ENCODE measurements at places on chromosomes 12 and 14.

DNA sequence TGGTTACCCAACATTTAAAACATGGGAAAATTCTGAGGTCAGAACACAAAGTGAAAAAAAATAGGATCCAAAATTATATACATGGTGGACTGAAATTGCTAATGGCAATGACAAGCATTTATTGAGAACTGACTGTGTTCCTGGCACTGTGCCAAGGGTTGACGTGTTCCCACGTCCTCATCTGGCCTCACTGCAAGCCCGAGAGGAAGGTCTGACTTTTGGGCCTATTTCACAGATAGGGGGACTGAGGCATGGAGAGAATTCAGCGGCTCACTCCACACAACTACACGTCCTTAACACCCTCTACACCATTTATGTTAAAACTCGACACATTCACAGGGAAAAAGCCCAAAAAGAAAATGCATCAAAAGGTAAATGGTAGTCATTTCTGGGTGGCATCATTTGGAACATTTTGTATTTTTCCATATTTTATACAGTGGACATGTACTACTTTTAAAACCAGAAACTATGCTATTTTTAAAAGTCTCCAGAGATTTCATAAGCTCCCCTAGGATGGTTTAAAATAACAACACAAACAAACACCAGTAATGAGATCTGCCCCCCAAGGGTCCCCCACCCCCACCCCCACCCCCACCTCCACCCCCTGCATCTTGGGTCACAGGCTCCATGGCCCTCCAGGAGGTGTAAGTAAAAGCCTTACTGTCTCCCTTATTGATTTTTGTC, 27.7 kb downstream of the CLMN start:
- DNase-seq, result no peak

DNA sequence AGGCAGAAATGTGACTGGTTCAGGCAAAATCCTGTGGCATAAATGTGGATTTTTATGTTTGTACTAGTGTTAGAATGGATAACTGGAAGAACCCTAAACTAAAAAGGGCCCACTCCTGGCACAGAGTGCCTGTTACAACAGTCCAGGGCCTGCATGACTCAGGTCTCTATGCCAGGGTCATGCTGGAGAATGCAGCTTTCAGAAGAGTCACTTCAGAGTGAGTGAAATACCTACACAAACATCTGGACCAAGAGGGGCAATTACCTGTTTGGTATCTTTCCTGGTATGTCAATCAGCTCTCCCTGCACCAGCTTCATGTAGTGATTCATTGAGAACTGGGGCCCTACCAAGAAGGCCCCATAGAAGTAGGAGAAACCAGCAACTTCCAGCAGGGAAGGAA, 10.0 kb downstream of the EMG1 start:
- no peak for DNase-seq

GRCh38 chr12:12017135-12017581, 53.6 kb upstream of the BCL2L14 start:
- no peak for DNase-seq

DNA sequence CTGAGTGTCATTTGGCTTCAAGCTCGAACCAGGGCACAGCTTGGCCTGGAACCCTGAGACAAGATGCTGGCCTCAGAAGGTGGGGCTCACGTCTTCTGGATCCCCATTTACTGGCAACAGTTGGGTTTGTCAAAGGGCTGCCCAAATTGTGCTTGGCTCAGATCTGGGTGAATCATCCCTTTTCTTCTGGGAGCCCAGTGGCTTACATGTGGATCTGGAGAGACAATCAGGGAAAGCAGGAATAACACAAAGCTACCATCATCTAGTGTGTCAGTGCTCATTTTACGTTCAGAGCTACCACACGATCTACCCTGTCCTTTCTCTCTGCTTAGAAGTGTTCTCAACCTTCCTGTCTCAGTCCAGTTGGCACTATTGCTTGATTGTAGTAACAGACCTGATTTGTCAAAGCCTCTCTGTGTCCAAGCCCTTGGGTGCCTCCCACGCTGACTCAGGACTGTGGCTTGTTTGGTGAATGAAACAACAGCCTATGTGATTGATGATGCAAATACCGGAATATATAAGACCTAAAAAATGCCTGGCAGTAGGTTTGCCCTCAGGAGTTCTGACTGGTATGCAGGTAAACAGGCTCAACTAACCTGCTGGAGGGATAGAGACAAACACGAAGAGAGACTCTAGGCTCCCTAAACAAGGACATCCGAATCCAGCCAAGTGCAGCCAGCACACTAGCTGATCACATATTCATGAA, 974.3 kb downstream of the VRK1 start:
- DNase-seq, result no peak

GRCh38 chr14:29580763-29581162, 346.9 kb downstream of the PRKD1 start:
- DNase-seq, result no peak

DNA sequence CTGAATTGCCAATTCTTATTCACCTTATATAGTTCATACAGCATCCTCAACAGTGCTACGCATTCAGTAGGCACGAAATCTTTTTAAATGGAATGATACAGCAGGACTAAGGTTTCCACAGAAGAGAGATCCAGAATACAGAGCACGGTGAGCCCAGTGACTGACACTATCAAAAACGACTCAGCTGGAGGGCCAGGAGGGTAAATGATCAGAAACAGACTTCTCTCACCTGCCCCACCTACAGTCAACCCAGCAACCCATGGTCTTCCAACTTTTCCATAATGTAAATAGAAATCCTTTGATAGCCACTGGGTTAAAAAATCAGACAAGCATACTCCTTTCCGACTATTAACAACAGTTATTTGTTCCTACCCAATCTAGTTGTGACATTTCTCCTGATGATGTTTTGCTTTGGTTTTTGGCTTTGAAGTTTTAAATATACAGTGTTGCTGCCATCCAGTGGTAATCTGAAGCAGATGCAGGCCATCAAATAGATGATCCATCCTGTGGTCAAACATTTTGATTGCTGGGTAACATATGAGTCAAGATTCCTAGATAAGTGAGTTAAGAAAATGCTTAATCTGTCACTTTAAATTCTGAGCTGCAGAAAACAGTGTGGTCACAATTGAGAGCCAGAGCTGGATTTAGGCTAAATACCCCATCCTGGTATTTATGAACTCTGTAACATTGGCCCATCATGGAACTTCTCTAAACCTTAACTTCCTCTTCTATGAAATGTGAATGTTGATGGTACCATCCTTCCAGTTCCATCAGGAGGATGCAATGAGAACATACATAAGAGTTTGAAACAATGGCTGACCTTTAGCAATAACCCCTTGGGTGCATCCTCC, 42.0 kb downstream of the GPHB5 start:
- no peak for DNase-seq

DNA sequence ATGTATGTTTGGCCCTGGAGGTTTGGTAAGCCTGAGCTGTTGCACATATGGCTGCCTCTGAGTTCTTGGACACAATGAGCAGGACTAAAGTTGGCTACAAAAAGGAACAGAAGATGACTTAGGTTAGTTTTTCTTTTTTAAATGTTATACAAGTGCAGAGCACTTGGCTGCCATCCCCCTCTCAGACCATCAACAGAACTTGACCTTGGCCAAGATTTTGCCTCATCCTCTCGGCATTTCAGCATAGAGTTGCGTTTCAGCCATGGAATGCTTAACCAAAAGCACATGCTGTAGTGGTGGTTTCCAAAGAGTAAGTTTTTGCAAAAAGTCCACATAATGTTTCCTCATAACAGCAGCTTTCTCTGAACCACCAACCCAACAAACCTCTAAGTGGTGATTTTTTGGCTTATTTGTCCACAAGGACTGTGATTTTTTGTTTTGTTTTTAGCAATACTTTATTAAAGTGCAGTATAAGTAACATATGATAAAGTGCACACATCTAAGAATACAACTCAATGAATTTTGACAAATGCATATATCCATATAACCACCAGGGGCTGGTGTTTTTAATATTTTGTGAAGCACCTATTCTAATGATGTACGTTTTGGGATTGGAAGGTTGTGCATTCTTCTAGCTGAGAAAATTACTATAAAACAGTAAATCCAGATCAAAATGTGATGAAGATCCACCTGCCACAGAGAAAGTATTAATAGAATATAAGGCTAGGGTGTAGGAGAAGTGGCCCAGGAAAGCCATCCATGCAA, 12.1 kb upstream of the GALNT16 start:
- no peak for DNase-seq

DNA sequence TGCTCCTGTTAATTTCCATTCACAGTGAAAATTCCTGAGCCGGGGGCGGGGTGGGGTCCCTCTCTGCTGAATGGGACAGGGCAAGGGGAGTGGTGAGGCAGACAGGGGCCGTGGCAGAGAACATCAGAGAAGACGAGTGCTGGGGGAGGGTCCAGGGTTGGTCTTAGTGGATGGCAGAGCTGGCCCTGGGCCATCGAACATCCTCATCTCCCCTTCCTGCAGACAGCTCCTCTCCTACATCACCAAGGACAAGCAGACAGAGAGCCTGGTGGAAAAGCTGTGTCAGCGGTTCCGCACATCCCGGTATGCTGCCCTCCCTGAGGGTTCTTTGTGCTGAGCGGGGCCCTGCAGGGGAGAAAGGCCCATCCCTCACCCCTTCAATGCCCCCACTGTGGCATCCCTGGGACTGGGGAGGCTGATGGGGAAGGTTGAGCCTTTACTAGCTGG, 5.0 kb upstream of the GAPDH start:
- DNase-seq, result no peak

DNA sequence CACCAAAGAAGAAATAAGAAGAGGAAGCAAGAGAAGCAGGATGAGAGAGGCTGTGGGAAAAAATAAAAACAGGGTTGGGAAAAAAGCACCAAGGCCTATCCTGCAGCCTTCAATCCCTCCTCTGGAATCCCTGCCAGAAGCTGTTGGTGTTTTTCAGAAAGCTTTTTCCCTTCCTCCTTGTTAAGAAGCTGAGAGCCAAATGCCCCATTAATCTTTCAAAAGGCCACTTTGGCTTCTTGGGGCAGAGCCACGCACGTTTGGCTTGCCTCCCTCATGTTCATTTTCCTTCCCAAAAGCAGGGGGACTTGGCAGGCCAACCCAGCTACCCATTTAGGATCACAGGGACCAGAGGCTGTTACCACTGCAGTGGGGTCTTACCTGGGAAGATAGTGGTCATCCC, 365.3 kb downstream of the NUAK1 start:
- no peak for DNase-seq

- DNase-seq, result no peak
Observed at GRCh38 chr12:87155621-87156020, 873.6 kb downstream of the C12orf50 start.

GRCh38 chr12:52310622-52311284, 10.4 kb downstream of the KRT83 start:
- DNase-seq, result no peak

DNA sequence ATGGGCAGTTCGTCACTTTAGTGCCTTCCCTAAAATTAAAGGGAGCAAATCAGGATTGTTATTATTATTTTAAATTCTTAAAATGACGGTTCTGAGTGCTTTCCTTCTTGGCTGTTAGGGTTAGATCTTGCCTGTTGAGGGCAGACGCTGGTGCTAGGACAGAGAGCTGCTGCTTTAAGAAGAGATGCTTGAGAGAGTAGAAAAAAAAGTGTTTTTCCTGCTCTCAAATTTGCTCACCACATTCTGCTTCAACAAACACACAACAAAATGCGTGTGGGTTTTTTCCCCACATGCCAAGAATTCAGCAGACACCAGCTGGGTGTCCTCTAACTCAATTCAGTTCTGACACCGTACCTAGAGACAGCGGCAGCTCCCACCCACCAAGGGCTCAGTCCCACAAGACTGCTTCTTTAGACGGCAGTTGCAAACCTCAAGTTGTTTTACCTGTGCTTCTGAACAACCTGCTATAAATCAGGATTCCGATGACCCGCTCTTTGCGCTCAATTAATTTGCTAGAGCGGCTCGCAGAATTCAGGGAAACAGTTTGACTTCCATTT, 75.8 kb upstream of the RIN3 start:
- no peak for DNase-seq

GRCh38 chr14:22668417-22668816, 24.3 kb upstream of the OR6J1 start:
- no peak for DNase-seq

DNA sequence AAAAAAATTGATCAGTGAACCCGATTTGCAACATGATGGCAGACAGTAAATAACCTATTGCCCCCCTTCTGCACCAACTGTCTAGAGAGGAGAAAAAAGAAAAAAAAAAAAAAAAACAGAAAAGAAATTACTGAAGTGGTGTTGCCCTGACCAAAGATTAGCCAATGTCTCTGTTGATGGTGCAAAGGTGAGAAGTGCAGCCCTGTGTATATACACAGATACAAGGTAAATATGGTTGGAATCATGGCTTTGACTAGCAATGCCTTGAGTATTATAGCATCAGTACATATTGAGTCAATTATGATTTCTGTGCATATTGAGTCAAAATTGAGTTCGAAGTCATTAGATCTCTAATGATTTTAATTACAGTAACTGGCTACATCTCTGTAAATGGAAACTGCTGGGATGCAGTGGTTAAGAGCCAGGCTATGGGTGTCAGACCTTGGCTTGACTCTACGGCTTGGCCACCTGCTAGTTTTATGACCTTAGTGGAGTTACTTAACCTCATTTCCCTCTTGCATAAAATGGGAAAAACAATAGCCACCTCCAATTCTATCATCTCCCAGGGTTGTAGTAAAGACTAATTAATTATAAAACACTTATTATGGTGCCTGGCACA, 51.0 kb downstream of the EGLN3 start:
- no peak for DNase-seq

GRCh38 chr12:120483621-120484020, 12.3 kb upstream of the DYNLL1 start:
- no peak for DNase-seq

DNA sequence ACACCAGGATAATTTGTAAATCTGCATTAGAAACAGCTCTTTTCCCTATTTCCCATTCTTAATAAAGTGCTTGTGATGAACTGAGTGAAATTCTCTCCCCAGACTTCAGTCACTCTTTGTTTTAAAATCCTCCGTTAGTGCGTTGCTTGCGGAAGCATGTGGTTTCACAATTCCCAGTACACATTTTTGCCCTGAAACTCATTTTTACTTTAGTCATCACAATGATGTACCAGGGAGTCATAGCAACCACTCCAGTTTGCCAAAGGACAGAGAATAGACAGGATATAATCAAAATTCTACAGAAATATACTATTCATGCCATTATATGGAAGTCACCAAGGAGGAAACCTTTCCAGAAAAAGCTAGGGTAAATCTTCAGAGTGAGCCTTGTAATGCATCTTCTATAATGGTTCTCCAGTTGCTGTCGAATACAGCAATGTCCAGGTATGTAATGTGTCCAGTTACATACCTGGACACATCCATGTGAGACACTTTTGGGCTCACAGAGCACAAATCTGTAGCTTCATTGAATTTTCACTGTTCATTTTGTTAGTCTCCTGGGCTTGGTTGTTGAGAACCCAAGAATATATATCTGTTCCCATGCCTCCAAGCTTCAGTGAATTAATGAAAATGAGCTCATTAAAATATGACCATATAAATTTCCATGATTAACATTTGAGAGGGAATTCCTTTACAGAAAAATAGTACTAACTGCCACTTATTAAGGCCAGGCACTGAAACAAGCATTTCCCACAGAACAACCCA, 57.8 kb downstream of the GPR135 start:
- DNase-seq, result no peak

DNA sequence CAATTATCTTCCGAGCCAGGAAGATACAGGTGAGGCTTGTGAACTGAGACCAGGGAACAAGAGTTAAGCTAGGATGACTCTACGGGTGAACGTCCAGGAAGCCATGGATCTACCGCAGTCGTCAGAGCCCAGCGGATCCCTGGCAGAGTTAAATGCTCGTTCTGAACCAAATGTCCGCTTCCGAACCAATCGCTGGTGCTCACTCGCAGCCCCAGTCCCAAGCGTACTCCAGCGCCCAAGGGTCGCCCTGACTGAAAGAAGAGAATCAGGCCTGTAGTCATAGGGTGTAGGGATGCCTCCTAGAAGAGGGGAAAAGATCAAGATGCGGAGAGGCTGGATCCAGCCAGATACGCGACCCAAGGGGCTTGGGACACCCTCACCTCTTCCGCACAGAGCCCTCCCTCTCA, 283 bp downstream of the VIPAS39 start:
- no peak for DNase-seq

Measured in stimulated activated CD4-positive, alpha-beta T cell treated with anti-CD3 and anti-CD28 coated beads, Interleukin-15, amount 100 ng/mL, for 1 hour (primary cell).